ENCODE measurements at places on chromosomes 7 and 10. TPM values are rescaled to one million over a fixed set of nuclear protein-coding genes. Genes with fewer than 3 reads are reported as not detected.

Gene LRRC18
- not detected for polyA plus RNA-seq

Gene FFAR4
- polyA plus RNA-seq, result not detected

Gene LRRD1
- not detected for polyA plus RNA-seq

Gene AKR1C2
- 19.8 TPM for polyA plus RNA-seq

Gene AMPH
- polyA plus RNA-seq, result 5.5 TPM

Gene RBP4
- 0.90 TPM for polyA plus RNA-seq

Gene FAM13C
- 0.56 TPM for polyA plus RNA-seq

All from GM23248 (cell line).